Ovary (tissue), 10 donors: ENCODE measurements at places on chromosomes 12 and 14.

- DNase-seq, result no peak
Measured at GRCh38 chr14:103616635-103617300, 12.2 kb upstream of the KLC1 start.

DNA sequence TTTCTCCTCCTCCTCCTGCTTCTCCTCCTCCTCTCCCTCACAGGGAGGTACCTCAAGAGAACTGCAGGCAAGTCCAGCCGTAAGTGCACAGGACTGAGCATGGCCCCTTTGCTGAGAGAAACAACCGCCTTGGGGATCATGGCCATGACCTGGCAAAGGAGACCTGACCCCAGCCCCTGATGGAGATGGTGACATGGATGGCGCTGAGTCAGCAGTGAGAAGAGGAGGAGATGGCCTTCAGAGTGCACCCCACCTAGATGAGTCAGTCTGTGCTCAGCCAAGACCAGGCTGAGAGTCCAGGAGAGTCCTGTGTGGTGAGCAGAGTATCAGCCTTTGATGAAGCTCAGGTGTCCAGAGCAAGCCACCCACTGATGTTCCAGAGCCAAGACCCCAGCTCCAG, 36.4 kb downstream of the MEG3 start:
- DNase-seq, result no peak

DNA sequence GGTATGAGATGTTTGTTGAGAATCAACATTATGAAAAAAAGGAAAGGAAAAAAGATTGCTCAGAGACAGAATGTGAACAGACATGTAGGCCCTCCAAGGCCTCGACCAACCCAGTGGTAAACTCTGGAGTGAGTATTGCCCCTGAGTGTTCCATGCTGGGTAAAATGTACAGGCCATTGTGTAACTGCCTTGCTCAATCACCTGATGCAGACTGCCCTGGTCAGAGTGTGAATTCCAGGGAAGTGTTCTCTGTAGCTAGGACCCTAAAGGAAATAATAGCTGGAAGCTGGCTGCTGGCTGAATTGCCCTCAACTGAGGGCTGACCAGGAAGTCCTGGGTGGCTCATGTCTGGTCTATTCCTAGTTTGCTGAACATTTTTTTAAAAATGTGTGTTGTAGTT, 1081.4 kb upstream of the LRFN5 start:
- DNase-seq, result no peak

- DNase-seq, result no peak
Measured at GRCh38 chr12:25728056-25728595, 175.0 kb upstream of the LMNTD1 start.

DNA sequence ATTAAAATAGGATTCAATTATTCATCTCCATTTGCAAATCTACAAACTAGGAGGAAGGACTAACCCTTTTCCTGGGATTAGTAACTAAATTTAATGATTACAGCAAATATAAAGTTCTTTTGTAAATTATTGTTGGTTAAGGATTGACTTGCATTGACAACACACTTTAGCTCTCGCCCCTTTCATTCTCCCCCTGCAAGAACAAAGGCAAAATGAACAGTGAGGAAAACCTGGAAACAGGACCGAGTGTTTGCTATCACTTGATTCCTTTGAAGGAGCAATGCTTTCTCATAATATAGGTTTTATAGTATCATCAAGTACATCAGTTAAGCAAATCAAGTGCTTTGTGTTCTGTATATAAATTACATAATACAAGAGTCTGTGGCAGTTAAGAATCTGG, 7.4 kb upstream of the COX16 start:
- DNase-seq, result no peak

GRCh38 chr12:22333713-22334409, 646 bp downstream of the ST8SIA1 start:
- peak; percentile 25 for DNase-seq

DNA sequence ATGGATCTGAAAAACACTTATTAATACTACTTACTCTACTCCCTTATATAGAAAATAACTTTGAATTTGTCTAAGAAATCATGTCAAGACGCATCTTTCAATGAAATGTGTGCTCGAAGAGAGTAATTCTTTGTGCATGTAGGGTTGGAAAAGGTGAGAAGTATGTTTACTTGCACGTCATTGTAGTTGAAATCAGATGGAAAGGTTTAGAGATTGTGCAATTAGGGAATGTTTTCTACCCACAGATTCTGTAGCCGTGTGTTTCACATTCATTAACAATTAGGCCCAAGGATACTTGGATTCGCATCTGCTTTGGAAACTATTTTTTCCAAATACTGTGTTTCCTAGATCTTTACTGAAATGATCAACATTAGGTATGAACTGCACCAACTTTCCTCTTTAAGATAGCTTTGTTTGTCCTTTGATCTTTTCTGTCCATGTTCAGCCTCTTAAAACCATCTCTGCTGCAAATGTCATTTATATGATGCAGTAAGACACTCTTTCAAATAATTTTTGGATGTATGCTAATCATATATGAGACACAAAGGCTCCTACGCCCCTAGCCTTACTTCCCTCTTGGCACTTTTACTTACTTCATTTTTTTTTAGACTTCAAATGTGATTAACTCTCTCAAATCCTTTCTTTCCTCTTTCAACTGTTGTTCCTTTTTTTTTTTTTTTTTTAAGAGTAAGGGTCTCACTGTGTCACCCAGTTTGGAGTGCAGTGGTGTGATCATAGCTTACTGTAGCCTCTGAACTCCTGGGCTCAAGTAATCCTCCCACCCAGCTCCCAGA, 58.0 kb upstream of the PSMA6 start:
- no peak for DNase-seq
